Pancreas (tissue), 10 donors: ENCODE measurements at places on chromosomes 11 and 22. TPM values are rescaled to one million over a fixed set of nuclear protein-coding genes. Genes with fewer than 3 reads are reported as not detected.

Gene ROBO4
- 9.8 TPM for polyA plus RNA-seq

DNA sequence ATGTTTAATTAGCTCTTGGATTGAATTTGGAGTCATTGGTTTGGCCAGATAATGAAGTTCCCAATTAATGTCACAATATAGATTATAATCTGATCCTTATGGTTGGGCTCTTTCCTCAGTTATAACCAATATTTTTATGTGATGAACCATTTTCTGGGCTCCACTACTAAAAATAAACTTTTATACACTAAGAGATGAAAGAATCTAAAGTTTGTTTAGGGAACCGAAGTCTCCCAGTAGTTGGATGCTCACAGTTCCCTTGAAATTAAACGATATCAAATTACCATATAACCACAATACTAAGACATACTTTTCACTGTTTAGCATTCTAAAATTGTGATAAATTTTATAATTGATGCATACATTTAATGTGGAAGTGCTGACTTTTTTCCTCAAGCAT lies 47.0 kb upstream of the ARHGAP42 start:
- H3K4me3 ChIP-seq, result no peak overlapping the region
- no peaks in the 10 kb centered on the region for H3K36me3 ChIP-seq
- no peaks in the 10 kb centered on the region for H3K27me3 ChIP-seq

Gene C11orf16
- polyA plus RNA-seq, result not detected

Gene OR52E6
- polyA plus RNA-seq, result not detected

Gene APOA5
- polyA plus RNA-seq, result 1.3 TPM

DNA sequence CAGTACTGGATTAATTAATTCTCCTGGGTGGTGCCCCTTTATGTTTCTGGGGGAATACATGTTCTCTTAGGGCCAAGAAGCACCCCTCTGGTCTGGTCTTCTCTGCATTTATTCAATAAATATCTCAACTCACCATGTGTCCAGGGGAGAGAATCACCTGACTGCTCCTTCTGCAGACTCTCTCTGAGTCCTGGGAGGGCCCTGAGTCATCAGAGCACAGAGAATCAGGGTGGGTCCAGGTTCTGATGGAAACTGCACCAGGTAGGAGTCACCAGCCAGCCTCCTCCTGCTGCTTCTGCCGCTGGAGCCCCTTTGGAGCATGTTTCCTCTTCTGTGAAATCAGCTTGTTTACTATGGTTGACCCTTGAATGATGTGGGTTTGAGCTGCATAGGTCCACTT lies 107.7 kb upstream of the PLET1 start:
- H3K27ac ChIP-seq, result no peak overlapping the region
- no peaks in the 10 kb centered on the region for H3K4me1 ChIP-seq
- no peak overlapping the region for H3K4me3 ChIP-seq
- no peaks in the 10 kb centered on the region for H3K36me3 ChIP-seq
- no peaks in the 10 kb centered on the region for H3K27me3 ChIP-seq
- no peak for DNase-seq

Gene ZNF280B
- polyA plus RNA-seq, result 0.85 TPM

GRCh38 chr11:108472681-108473080 lies 5.4 kb upstream of the C11orf65 start:
- H3K27me3 ChIP-seq, result no peaks in the 10 kb centered on the region
- H3K4me1 ChIP-seq, result peaks cover 10% of the 10 kb centered on the region
- H3K4me3 ChIP-seq, result no peak overlapping the region
- DNase-seq, result no peak
- H3K27ac ChIP-seq, result no peak overlapping the region
- peaks cover 7% of the 10 kb centered on the region for H3K36me3 ChIP-seq
